ENCODE measurements at places on chromosomes 5 and 9. TPM values are rescaled to one million over a fixed set of nuclear protein-coding genes. Genes with fewer than 3 reads are reported as not detected.

The SOHLH1 gene
- total RNA-seq: not detected

DNA sequence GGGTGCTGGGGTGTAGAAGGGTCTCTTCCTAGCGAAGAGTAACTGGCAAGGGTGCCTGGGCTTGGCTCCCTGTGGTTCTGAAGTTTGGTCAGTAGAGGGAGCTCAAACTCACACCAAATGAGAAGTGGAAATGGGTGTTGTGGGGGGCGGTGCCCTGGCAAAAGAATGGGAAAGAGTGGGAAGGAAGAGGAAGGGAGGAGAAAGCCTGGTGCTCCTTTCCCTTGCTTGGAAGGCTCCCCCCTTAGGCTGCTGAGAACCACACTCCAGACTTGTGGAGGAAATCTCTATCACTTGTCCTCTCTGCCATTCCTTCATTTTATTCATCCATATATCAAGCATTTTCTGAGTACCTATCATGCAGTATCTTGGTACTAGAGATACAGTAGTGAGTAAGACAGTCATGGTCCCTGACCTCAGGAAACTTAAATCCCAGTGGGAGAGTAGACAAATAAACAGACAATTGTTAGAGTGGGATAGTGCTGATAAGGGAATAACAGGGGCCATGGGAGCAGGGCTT, 13.0 kb downstream of the SLC4A9 start:
- no peak overlapping the region for H3K27ac ChIP-seq
- H3K36me3 ChIP-seq: no peaks in the 10 kb centered on the region
- H3K4me1 ChIP-seq: peaks cover 5% of the 10 kb centered on the region
- no peak for DNase-seq

The CKMT2 gene
- total RNA-seq: not detected

DNA sequence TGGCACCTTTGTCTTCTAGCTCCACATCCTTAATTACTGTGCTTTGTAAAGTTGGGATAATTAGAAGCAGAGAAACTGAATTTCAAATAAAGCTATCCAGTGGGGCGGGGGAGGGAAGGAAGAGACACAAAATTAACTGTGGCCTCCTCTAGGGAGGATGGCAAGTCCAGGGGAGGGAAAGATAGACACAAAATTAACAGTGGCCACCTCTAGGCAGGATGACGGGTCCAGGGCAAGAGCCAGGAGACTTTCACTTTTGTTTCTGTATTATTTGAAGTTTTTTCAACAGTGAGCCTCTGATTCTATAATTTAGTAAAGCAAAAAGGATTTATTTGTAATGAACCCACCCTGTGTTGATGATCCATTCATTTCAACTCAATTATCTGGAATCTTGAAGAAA, 335.9 kb downstream of the MSX2 start:
- H3K27me3 ChIP-seq: peaks cover 24% of the 10 kb centered on the region
- DNase-seq: no peak
- peaks cover 8% of the 10 kb centered on the region for H3K4me1 ChIP-seq
- H3K36me3 ChIP-seq: no peaks in the 10 kb centered on the region
- H3K27ac ChIP-seq: no peak overlapping the region

DNA sequence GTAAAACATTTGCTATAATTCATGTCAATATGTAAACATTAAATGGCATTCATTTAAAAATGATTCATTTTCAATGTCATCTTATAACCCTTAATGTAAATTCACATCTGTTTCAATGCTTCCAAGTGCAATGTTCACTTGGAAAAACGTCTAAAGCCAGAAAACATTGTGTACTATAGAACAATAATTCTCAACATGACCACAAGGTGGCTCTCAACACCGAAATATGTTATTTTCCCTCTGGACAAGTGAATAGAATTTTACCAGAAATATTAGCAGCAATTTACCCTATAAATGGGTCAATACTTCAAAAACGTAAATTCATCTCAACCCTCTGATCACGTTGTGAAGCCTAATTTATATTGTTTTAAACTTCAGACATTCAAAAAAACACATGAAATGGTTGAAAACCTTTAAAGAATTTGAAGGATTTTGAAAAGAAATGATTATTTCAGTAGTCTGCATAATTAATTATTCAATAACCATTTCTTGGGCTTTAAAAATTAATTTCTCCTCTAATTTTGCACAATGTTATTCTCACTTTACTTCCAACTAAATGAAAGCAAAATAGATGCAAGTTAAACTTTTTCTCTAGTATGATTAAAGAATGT, 11.0 kb downstream of the CDH10 start:
- H3K4me3 ChIP-seq: no peak overlapping the region
- no peaks in the 10 kb centered on the region for H3K27me3 ChIP-seq
- DNase-seq: no peak
- H3K27ac ChIP-seq: no peak overlapping the region
- H3K4me1 ChIP-seq: no peaks in the 10 kb centered on the region

DNA sequence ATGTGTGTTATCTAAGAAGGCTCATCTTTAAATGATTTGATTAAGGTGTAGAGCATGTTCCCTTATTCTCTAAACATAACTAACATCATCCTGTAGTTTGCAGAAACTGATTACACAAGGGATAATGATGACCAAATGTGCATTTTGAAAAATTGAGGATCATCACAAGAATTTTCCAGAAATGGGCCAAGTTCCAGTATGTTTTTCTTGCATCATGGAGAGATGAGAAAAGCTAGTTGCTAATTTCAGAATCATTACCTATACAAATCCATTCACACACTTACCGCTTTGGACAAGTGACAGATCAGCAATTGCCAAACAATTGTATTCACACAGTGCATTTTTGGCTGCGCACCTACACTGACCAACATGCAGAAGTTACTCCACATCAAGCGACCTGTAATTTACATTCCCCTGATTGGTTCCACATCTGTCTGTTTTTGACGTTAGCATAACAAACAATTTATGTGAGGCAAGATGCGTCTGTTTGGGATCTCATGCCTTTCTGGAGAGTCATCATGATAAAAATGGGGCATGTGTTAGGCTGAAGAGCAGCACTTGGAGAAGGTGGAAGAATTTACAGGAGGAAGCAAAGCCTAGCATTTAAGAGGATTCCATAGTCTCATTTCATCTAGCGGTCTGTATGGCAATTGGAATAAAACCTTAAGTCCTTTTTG, 2.8 kb upstream of the BNC2 start:
- H3K4me3 ChIP-seq: no peak overlapping the region
- H3K4me1 ChIP-seq: peaks cover 2% of the 10 kb centered on the region
- no peak for DNase-seq
- H3K36me3 ChIP-seq: no peaks in the 10 kb centered on the region
- peaks cover 32% of the 10 kb centered on the region for H3K27me3 ChIP-seq

GRCh38 chr9:135826188-135826545, 81.2 kb downstream of the CAMSAP1 start:
- no peaks in the 10 kb centered on the region for H3K4me1 ChIP-seq
- no peak for DNase-seq
- H3K27ac ChIP-seq: no peak overlapping the region
- H3K27me3 ChIP-seq: no peaks in the 10 kb centered on the region

DNA sequence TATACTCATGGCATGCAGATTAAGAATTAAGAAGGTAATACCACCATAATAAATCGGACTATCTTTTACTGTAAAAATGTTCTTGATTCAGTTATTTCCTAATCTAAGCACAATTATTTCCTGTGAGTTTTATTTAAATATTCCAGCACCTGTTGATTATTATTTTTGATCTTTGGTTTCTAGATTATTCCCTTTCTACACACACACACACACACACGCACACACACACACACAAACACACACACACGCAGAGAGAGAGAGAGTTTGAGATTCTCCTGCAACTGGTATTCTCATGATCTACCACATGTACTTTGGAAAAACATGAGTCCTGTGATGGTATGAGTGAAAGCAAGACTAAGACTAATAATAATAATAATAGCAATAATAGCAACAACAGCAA, 17.0 kb upstream of the CKMT2 start:
- H3K36me3 ChIP-seq: no peaks in the 10 kb centered on the region
- H3K27me3 ChIP-seq: no peaks in the 10 kb centered on the region
- H3K4me3 ChIP-seq: no peak overlapping the region
- H3K4me1 ChIP-seq: no peaks in the 10 kb centered on the region

GRCh38 chr9:27442464-27442863, 81.6 kb upstream of the IFNK start:
- DNase-seq: no peak
- H3K4me1 ChIP-seq: peaks cover 2% of the 10 kb centered on the region
- H3K27me3 ChIP-seq: peaks cover 2% of the 10 kb centered on the region
- no peaks in the 10 kb centered on the region for H3K36me3 ChIP-seq
